ENCODE measurements at places on chromosomes 16 and 17.
A peak's percentile ranks its signal among the peaks of the same experiment; 100 is the strongest.

GRCh38 chr16:84175350-84176081 lies 11.3 kb downstream of the TAF1C start:
- peak; percentile 27 for DNase-seq

GRCh38 chr17:83190004-83190385 lies 110.6 kb downstream of the METRNL start:
- no peak for DNase-seq

DNA sequence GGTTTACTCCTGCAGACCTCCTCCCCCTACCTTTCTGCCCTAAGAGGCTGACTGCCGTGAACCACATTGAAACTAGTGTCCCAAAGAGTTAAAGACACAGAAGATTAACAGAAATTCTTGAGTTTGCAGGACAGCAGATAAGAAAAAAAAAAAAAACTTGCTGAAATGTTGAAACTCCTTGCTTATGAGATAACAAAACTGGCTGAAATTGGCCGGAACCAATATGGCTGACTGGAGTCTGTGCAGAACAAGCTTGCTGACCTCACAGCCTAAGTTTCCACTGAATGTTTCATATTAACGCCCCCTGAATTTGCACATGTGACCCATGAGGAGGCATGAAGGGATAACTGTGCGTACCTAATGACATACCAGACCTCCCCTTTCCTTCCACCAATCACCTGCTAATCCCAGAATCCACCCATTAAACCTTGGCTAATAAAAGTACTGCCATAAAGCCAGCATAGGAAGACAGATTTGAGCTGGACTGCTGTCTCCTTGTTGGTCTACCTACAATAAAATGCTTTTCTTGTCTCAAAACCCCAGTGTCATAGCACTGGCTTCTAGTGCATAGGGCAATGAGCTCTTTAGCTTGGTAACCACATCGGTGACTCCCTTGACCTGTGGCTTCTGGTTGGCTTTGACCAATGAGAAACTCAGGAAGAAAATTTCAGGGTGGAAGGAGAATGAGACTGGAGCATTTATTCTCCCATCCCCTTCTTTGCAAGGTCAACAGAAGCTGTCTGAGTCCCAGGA lies 80.1 kb downstream of the PMP22 start:
- DNase-seq = no peak

DNA sequence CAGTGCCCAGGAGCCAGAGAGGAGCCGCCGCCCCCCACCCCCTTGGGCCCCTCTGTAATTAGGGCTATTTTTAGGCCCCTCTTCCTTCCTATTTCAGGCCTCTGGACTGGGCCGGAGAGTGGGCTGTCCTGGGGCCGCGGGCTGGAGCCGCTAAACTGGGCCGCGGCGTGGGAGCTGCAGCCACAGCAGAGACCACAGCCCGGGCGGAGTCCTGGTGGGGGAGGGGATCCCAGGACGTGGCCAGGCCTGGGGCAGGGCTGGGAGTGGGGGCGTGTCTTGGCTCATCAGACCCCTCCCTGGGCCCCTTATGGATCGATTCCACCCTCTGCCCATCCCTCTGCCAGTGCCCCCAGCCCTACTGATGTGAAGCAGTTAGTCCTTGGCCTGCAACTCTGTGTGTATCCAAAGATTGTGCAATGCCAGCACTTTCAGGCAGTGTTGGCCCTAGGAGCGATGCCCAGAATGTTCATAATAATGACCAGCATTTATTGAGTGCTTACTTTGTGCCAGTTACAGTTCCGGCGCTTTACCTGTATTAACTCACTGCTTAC lies 15.0 kb upstream of the TAC4 start:
- DNase-seq = no peak

DNA sequence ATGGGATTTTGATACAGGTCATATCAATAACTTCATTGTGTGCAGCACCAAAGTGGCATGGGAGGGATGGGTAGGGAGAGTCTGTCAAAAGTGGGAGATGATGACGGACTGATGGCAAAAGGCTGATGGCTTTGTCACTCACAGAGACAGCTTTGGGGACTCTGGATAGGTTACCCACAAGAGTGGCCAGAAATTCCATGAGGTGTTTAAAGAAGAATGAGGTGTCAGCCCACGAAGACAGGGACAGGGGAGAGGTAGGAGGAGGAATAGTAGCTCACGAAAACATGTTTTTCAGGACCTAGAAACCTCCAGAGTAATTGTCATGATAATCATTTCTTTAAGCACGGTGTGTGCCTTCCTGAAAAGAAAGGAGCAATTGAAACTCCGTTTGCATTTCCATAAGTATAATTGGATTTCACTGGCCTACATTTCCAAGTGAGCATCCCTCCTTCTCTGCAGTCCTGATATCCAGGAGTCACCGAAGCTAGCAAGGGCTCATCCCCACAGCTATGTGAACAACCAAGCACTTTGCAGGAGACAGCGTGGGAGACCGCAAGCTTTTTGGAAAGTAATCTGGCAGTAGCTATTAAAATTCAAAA lies 60.0 kb downstream of the HSD17B2 start:
- DNase-seq = no peak

DNA sequence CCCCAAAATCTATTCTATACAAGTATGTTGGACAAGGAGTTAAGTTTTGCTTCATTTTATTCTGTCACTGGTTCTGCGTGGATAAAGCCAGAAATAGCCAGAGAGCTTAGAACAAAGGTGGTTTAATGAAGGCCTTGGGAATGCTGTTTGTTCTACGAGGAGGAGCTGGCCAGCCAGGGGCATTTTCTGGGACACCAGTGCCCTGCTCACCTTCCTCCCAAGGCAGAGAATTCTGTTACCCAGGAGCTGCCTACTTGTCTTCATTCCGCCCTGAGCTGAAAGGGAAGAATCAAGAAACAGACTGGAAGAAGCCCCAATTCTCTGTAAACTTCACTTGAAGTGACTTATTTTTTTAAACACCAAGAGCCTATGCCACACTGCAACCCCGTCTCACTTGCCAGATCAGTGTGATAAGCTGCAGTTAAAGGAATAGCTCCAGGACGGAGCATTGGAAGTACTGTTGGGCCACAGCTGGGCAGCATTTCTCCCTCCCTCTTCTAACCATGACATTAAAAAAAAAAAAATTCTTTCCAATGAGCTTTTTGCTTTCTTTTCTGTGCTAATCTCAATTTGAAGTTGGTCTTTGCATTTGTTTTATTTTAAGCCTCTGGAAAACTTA lies 149.8 kb upstream of the DYNLRB2 start:
- DNase-seq = no peak

GRCh38 chr16:84243732-84244131 lies 3.9 kb upstream of the KCNG4 start:
- DNase-seq = no peak

DNA sequence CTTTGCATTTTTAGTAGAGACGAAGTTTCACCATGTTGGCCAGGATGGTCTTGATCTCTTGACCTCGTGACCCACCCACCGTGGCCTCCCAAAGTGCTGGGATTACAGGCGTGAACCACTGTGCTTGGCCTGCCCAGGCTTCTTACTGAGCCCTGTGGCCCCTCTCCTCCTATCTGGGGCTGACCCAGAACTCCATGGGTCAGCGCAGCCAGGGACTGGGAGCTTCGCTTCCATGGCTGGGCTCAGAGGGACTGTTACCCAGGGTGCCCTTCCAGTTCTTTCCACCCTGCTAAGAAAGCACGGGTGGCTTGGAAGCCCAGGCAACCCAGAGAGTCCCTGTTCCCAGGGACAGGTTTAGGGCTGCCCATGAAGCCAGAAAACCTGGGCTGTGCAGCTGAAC lies 28.2 kb downstream of the SHISA6 start:
- no peak for DNase-seq

DNA sequence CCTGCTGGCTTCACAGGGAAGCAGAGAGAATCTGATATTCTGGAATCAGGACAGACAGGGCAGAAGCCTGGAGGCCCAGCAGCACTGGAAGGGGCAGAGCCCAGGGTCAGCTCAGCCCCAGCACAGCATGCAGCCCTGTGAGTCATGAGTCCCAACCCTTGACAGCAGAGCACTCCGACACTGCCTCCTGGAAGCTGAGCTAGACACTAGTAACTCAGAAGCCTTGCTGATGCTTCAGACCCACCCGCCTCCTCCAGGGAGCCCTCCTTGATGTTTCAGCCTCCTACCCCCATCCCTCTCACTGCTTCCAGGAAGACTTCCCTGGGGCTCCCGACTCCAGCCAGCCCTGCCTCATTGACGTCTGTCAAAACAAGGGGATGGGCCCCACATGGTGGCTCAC lies 6.9 kb downstream of the CAMKK1 start:
- no peak for DNase-seq

DNA sequence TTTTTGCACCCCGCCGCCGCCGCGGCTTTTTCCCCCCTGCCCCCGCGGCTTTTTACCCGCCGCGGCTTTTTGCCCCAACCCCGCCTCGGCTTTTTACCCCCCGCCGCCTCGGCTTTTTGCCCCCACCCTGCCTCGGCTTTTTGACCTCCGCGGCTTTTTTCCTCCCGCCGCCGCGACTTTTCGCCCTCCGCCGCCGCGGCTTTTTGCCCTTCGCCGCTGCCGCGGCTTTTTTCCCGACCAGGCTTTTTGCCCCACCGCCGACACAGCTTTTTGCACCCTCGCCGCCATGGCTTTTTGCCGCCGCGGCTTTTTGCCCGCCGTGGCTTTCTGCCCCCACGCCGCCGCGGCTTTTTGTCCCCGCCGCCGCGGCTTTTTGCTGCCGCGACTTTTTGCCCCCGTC lies 137.0 kb upstream of the TP53TG3D start:
- DNase-seq = no peak

DNA sequence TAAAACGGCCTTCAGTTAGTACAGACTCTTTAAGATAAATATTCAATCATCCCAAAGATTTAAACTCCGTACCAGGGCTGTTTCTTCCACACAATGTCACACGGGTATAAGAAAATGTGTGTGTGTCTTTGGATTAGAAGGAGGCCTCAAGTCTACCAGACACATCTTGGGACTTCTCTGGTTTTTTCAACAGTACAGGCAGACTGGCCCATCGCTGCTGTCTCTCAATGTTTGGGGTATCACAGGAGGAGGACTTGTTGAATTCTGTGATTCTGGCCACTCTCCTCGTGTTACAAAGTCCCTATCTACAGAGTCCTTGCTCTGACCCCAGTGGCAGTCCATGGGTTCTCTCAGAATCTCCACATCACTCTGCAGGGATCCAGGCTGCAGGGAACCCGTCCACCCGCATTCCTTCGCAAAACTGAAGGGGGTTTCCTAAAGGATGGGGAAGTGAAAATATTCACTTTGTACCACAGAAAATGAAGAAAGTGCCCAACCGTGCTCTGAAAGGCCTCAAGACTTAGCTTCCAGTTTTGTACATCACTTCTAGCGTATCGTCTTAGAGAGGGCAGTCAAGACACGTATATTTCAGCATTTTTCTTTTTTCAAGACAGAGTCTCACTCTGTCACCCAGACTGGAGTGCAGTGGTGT lies 373.2 kb downstream of the NPIPA8 start:
- DNase-seq = no peak

GRCh38 chr17:70369391-70369790 lies 200.1 kb downstream of the KCNJ2 start:
- DNase-seq = no peak

- no peak for DNase-seq
These were observed 234.8 kb downstream of the MAF start for GRCh38 chr16:79365702-79366101.

- DNase-seq = no peak
These were observed 38.3 kb upstream of the NAT9 start for GRCh38 chr17:74814453-74814852.

- no peak for DNase-seq
These were observed 173.7 kb downstream of the TRIM37 start for GRCh38 chr17:58932956-58933355.

DNA sequence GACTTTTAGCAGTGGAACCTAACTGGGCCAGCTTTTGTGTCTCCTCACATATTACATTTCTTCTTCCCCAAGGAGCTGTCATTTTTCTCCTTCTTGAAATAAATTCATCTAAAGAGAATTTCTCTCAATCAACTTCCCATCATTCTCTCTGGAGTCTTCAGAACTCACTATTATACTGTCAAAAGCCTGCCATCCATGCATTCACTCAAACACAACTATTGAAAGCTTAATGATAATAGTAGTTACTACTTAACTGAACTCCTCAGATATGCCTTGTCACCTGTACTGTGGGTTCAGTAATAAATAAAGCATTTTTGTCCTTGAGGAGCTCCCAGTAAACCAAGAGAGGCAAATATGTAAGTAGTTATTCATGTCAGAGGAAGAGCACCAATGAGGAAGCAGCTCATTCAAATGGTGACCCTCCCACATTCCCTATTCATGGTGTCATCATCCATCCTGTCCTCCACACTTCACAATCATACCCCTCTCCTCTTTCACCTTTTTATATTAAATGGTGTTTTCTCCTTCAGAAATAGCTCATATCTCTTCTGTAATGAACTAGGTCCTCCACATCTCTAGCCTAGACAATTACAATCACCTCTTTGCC lies 162.6 kb downstream of the CA10 start:
- no peak for DNase-seq

- DNase-seq = peak; percentile 57
These were observed 39.1 kb downstream of the CDRT15 start for GRCh38 chr17:14197586-14197985.

- DNase-seq = no peak
These were observed 115.6 kb downstream of the CCDC182 start for GRCh38 chr17:57629470-57629869.

DNA sequence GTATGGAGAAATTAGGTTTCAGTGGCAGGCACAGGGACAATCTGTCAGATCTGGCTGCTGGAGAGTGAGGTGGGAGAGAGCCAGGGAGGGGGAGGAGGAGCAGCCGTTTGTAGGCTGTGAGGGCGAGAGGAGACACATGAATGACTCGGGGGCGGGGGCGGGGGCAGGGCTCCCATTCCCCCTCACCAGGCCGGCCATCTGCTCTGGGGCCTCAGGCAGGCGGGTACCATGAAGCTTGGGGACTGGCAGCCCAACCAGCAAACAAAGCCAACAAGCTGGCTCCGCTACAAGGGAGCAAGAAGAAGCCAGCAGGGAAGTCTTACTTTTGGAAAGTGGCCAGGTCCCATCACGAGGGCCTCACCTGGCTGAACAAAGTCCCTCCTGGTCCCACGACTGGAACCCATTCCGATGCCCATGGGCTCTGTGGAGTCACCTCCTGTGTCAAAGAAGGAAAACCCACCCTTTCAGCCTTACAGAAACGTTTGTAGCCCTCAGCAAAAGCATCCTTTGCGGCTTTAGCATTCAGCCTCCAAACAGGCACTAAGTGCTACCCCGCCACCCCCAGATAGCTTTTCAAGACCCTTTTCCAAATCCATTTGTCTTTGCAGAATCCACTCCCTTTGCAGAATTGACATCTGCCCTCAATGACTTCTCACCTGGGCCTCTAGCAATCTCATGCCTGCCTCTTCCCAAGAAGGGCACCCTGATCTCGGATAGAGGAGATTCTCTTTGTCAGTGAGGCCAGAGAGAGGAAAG lies 9.2 kb upstream of the SSTR2 start:
- DNase-seq = no peak

GRCh38 chr16:15732416-15732815 lies 82.4 kb downstream of the NDE1 start:
- no peak for DNase-seq

GRCh38 chr16:16146380-16147315 lies 76.6 kb downstream of the ABCC6 start:
- no peak for DNase-seq

GRCh38 chr17:56305007-56305406 lies 151.7 kb downstream of the ANKFN1 start:
- DNase-seq = no peak

GRCh38 chr17:44972953-44973352 lies 4.8 kb upstream of the C1QL1 start:
- DNase-seq = no peak

Measured in stimulated activated CD4-positive, alpha-beta T cell treated with anti-CD3 and anti-CD28 coated beads, Interleukin-12 subunit alpha, Interleukin-12 subunit beta, amount 100 ng/mL, for 48 hours (primary cell).